GM12892 (cell line): ENCODE measurements at places on chromosomes 2 and 18.

DNA sequence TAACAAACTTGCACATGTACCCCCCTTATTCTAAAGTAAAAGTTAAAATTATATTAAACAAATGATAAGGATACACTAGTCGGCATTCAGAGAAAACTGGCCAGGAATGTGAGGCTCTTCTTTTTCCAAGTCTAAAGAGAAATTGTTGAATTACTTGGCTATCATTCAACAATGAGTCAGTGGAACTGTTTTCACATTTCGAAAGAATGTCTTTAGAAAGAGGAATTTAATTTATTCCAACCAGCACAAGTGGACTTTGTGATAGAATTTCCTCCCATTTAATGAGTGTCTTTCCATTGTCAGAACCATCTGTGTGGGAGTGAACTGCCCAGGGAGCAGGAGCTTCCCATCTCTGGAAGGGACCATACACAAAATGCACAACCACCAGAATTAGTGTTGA, 792.2 kb downstream of the EPHA4 start:
- DNase-seq = no peak

- DNase-seq = no peak
Observed at GRCh38 chr18:55786651-55787272, 198.8 kb upstream of the TCF4 start.

GRCh38 chr18:25250474-25250851, 101.5 kb downstream of the ZNF521 start:
- no peak for DNase-seq

GRCh38 chr2:144522897-144523595, 3.1 kb upstream of the ZEB2 start:
- DNase-seq = no peak

DNA sequence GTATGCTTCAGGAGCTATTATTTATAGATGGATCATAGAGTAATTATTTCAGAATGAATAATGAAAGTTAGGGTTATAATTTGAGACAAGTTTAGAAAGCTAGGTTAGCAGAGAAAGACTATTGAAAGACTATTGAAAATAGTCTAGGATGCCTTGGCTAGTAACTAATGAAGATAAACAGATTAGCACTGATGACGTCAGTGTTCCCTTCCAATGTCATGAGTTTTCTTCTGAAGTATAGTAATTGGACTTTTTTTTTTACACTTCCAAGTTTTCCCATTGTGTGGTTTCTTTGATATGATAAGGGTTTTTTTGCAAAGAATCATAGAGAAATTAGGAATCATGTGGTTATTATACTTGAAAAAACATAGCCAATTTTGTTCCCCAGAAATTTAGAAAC, 1041.5 kb upstream of the CRIM1 start:
- DNase-seq = no peak

GRCh38 chr2:2664989-2665833, 334.1 kb upstream of the MYT1L start:
- DNase-seq = no peak

GRCh38 chr2:40823478-40823877, 371.6 kb upstream of the SLC8A1 start:
- DNase-seq = no peak

- no peak for DNase-seq
Observed at GRCh38 chr18:69968039-69968438, 20.4 kb upstream of the CD226 start.

DNA sequence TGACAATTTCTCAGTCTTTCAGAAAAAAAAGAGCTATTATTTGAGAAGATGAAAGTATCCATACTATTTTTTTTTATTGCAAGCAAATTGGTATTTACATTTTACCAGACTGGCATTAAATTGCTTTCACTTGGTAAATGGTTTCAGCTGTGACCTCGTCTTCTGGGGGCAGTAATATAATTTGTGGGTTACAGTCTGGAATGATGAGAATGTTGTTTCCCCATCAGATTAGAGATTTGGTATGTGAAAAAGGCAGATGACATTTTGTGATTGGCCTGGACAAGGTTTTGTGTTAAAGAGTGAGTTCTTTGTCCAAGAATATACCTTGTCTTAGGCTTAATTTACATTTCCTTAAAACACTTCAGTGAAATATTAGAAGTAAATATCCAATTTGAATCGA, 390.1 kb upstream of the ST6GAL2 start:
- DNase-seq = no peak

DNA sequence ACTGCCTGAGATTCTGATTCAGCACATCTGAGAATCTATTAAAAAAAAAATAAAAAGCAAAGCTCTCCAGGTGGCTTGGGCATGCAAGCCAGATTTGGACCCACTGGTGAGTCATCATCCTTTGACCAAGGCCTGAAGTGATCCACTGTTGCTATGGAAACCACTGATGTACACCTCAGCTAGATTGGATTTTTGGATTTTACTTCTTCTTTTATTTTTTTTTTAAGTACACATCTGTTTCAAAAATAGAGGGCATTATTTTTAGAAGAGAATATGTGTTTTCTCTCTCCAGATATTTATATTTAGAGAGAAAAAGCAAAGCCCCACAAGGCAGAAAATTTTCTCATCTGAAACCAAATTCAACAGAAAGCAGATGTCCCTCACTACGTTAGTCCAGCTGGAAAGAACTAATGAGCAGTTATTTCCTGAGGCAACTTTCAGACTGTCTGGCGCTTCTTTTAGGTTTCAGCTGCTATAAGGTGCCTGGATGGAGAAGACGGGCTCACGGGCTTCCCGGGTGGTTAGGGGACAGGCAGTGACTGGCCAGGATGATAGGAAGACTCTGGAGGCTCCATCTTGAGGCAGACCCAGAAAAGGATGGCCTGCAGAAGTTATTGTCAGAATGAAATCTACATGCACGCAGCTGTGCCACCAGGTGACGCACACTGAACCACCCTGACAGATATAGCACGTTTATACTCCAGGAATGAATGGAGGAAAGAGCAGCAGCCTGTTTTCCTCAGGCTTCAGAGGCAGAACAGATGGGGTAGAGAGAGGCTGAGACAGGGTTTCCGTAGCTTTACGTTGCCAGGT, 50.5 kb downstream of the MRPL35 start:
- no peak for DNase-seq

- no peak for DNase-seq
Observed at GRCh38 chr2:229445501-229446211, 174.6 kb upstream of the PID1 start.

GRCh38 chr18:46260879-46261143, 156.6 kb downstream of the HAUS1 start:
- no peak for DNase-seq

- DNase-seq = no peak
Observed at GRCh38 chr2:11128243-11128951, 26.9 kb upstream of the SLC66A3 start.

DNA sequence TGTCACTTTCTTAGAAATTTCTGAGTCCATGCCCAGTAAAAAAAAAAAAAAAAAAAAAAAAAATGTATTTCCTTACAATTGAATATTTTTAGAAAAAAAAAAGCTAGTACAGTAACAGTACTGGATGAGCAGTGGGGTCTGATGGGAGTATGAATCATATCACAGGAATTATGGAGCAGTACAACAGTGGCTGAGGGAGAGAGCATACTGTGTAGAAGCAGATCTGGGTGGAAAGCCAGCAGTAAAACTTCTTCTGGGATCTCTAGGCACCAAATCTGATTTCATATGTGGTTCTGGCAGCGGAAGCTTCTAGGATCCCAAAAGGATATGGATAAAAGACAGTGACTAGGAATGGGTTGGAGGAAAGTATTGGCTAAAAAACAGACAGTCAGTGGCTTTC, 414.9 kb upstream of the FSHR start:
- DNase-seq = no peak

GRCh38 chr2:210072922-210073509, 70.6 kb downstream of the RPE start:
- DNase-seq = no peak
